ENCODE measurements at places on chromosomes 12 and 14. TPM values are rescaled to one million over a fixed set of nuclear protein-coding genes. Genes with fewer than 3 reads are reported as not detected.

KIF5A gene
- 0.08 TPM for total RNA-seq

RAB3IP gene
- total RNA-seq: 20.3 TPM

ASB2 gene
- total RNA-seq: 297 TPM

MYBPC1 gene
- 8.3 TPM for total RNA-seq

DACT1 gene
- total RNA-seq: 2.4 TPM

KRT85 gene
- not detected for total RNA-seq

KRT82 gene
- total RNA-seq: not detected

PAPLN gene
- total RNA-seq: 2.5 TPM

KCNMB4 gene
- 1.2 TPM for total RNA-seq

CCDC60 gene
- total RNA-seq: not detected

GRIP1 gene
- 4.1 TPM for total RNA-seq

SLC39A9 gene
- 16.2 TPM for total RNA-seq

SLC38A4 gene
- 2.3 TPM for total RNA-seq

CEP128 gene
- 3.9 TPM for total RNA-seq

FANCM gene
- total RNA-seq: 2.9 TPM

NOC4L gene
- total RNA-seq: 9.5 TPM

RDH5 gene
- 10.1 TPM for total RNA-seq

SAMD15 gene
- total RNA-seq: not detected

Data from Right ventricle myocardium superior (tissue), 1 donor.